ENCODE measurements at places on chromosomes 4 and X.

DNA sequence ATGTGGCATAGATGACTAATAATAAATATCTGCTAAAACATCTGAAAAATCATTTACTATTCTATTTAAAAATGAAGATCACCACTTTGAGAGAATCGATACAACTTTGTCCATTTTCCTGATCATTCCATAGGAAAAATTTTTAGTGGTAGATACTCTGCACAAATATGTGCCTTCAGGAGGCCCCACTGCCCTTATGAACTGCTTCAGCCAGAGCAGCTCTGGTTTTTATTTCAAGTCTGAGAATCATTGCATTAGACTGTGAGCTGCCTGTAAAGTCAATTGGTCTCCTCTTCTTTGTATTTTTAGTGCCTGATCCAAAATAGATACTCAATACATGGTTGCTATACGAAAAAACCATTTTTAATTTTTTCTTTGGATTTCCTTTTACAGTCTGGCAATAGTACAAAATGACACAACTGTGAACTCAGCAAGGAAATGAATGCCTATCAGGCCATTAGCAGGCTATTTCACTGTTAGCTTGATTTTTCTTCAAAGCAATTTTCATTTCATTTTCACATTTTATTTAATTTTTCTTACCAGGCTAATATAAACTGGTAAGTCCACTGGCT is 69.1 kb downstream of the SHISA3 start:
- H3K4me3 ChIP-seq: no peak overlapping the region
- no peak overlapping the region for H3K27ac ChIP-seq
- no peaks in the 10 kb centered on the region for H3K4me1 ChIP-seq
- H3K36me3 ChIP-seq: peaks cover 38% of the 10 kb centered on the region
- DNase-seq: no peak
- no peaks in the 10 kb centered on the region for H3K27me3 ChIP-seq

- H3K27ac ChIP-seq: no peak overlapping the region
- H3K4me3 ChIP-seq: no peak overlapping the region
- no peak for DNase-seq
- no peaks in the 10 kb centered on the region for H3K36me3 ChIP-seq
- peaks cover 4% of the 10 kb centered on the region for H3K4me1 ChIP-seq
Measured at GRCh38 chrX:150887906-150888465, 10.5 kb downstream of the CD99L2 start.

GRCh38 chrX:105823092-105823455 is 735 bp downstream of the NRK start:
- H3K27ac ChIP-seq: no peak overlapping the region
- no peak for DNase-seq
- H3K4me3 ChIP-seq: no peak overlapping the region
- no peaks in the 10 kb centered on the region for H3K36me3 ChIP-seq

GRCh38 chr4:109708990-109709389 is 5.7 kb upstream of the CASP6 start:
- no peak for DNase-seq
- H3K4me1 ChIP-seq: peaks cover 2% of the 10 kb centered on the region
- no peaks in the 10 kb centered on the region for H3K27me3 ChIP-seq
- H3K27ac ChIP-seq: no peak overlapping the region
- peaks cover 3% of the 10 kb centered on the region for H3K36me3 ChIP-seq

- no peak overlapping the region for H3K4me3 ChIP-seq
- peaks cover 10% of the 10 kb centered on the region for H3K27me3 ChIP-seq
- no peak overlapping the region for H3K27ac ChIP-seq
- no peak for DNase-seq
Measured at GRCh38 chr4:7675612-7676320, 241.0 kb upstream of the PSAPL1 start.

GRCh38 chr4:56622176-56622575 is 58.9 kb downstream of the HOPX start:
- peaks cover 10% of the 10 kb centered on the region for H3K36me3 ChIP-seq
- peaks cover 4% of the 10 kb centered on the region for H3K27me3 ChIP-seq
- peaks cover 2% of the 10 kb centered on the region for H3K4me1 ChIP-seq
- DNase-seq: no peak
- no peak overlapping the region for H3K27ac ChIP-seq

All from memory B cell (primary cell).